ENCODE measurements at places on chromosomes 3 and 15.

GRCh38 chr3:52195823-52196331 lies 2.1 kb upstream of the ALAS1 start:
- DNase-seq, result no peak

GRCh38 chr15:85671156-85671555 lies 123.6 kb downstream of the KLHL25 start:
- DNase-seq, result no peak

- no peak for DNase-seq
Measured at GRCh38 chr3:18892756-18893155, 255.6 kb upstream of the KCNH8 start.

DNA sequence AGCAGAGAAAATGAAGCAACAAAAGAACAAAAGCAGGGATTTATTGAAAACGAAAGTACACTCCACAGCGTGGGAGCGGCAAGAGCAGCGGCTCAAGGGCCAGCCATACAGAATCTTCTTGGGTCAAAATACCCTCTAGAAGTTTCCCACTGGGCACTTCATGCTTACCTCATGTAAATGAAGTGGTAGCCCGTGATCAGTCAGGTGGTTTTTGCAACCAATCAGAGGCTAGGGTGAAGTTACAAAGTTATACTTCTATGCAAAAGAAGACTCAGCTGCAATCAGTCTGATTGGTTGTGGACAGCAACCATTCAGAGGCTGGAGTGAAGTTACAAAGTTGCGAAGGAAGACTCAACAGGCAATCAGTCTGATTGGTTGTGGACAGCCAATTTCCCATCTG lies 37.8 kb upstream of the TRH start:
- DNase-seq, result no peak

GRCh38 chr3:10638466-10638865 lies 133.1 kb upstream of the ATP2B2 start:
- no peak for DNase-seq

DNA sequence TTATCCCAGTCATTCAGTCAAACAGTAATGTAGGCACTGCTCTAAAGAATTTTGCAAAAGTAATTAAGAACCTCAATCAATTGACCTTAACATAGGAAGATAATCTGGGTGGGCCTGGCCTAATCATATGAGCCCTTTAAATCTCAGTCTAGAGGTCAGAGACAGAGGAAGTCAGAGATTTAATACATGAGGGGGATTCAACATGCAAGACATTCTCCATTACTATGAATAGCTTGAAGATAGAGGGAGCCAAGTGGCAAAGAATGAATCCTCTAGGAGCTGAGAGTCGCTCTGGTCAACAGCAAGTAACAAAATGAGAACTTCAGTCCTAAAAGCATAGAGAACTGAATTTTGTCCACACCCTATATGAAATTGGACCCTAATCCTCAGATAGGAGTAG lies 39.0 kb upstream of the MBNL1 start:
- DNase-seq, result no peak

DNA sequence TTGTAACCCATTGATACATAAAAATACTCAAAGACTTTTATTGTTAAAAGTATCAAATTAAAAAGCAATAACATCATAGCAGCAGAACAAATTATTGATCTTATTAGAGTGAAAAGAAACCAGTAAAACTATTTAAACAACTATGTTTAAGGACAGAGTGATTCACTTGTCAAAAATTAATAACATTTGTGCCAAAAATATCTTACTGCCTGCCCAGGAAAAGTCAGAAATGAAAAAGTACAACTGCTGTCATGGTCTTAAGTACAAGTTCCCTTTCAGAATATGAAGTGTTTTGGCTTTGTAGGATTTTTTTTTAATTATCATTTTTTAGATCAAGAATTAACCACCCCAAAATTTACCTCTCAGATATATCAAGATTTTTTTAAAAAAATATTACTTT lies 3.4 kb downstream of the IFT57 start:
- no peak for DNase-seq

DNA sequence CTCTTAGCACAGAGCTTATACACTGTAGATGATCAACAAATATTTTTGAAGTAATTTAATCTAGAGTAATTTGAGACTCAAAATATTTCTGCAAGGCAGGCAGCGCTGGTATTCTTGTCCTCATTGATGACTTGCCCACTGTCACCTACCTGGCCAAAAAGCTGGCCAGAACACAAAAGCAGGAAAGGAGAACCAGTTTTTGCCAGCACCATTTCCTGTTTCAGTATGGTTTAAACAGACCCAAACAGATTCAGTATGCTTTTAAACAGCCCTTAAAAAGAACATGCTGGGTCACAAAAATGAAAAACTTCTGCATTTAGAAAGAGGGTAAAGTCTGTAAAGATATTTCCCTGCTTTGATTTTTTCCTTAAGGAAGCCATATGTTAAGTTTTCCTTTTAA lies 42.3 kb upstream of the ZNF280D start:
- DNase-seq, result no peak

DNA sequence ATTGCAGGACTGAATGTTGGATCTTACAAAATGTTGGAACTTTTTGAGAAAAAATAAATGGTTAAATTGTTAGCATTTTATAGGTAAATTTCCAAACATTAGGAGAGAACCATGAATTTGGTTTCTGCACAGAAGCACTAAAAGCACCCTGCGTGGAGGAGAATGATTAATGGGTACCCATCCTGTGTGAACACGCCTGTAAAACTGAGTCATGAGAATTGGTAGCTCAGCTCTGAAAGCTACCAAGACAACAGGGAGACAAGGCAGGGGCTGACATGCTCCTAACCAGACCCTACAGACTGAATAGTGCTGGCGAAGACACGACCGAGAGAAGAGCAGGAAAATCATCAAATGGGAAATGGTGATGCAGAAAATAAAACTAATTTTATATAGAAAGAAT lies 32.4 kb upstream of the MTMR10 start:
- no peak for DNase-seq

- no peak for DNase-seq
Measured at GRCh38 chr3:113791381-113791780, 44.5 kb downstream of the ATP6V1A start.

GRCh38 chr3:57164657-57165573 lies at the start of gene IL17RD:
Gene IL17RD, minus strand, starts transcription at chr3:57165353. Its CDS starts 67 bp downstream, at chr3:57165286.
- DNase-seq, result peak; percentile 39

DNA sequence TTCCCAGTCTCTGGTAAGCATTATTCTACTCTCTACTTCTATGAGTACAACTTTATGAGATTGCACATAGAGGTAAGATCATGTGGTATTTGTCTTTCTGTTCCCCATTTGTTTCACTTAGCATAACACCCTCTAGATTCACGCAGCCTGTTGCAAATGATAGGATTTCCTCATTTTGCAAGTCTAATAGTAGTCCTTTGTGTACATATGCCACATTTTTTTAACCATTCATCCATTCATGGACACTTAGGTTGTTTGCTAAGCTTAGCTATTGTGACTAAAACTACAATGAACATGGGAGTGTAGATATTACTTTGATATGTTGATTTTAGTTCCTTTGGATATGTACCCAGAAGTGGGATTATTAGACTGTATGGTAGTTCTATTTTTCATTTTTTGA lies 717.9 kb upstream of the ALCAM start:
- no peak for DNase-seq

DNA sequence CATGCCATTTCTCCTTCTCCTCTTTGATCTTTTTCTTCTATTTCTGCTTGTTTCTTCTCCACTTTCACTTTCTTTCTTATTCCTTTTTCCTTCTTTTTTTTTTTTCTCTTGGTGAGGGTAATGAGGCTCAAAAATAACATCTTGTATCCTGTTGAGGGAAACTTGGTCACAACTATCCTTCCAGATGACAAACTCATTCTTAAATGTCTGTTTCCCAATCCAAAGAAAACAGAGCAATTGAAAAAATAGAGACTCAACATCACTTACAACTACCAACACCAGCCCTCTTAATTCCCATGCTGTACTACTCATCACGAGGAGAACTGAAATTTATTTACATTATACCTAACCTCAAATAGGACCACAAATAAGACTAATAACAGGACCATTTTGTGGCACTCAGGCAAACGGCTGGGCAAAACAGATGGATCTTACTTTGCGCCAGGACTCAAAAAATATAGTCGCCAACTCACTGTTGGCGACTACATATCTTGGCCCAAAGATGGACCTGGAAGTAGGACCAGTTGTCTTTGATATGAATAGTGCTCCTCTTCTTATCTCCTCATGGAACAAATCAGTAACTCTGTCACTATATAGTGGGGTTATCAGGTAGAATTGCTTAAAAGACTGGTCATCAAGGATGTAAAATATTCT lies 343.9 kb downstream of the ZBTB20 start:
- DNase-seq, result no peak

- no peak for DNase-seq
Measured at GRCh38 chr3:165643425-165643824, 193.8 kb downstream of the BCHE start.

- DNase-seq, result no peak
Measured at GRCh38 chr3:122353215-122353614, 28.2 kb downstream of the CSTA start.

DNA sequence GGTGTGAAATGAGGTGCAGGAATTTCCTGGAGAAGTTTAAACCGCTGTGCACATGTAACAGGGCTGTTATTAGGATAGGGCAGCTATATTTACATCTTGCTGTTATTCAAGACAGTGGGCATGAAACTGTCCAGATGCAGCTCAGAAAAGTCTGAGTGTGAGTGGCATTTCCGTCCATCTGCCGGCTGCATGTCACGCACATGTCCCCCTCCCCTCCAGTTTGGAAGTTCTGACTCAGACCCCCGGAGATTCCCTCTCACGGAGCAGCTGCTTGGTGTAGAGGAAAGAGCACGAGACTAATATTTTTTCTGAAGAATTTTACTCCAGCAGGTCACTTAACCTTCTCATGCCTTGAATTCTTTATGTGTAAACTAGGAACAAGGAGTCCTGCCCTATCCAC lies 69.8 kb downstream of the FEM1B start:
- DNase-seq, result no peak

DNA sequence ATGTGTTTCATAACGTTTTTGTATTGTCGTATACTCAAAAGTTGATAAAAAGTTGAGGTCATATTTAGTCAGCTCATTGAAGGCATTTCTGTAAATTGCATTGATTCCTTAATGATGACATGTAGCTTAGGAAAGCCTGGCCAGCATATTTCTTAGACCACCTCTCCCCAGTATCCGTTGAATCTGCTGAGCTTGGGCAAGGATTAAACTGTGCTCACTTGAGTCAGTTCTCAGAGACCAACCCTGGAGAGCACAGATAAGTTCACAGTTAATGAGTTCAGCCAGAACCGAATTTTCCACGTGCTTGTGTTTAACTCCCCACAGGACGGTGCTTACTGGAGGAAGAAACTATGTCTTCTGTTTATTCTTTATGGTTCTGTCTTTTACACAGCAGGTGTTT lies 132.7 kb downstream of the SLC25A26 start:
- DNase-seq, result no peak

GRCh38 chr15:39539973-39540558 lies 40.8 kb upstream of the THBS1 start:
- no peak for DNase-seq

DNA sequence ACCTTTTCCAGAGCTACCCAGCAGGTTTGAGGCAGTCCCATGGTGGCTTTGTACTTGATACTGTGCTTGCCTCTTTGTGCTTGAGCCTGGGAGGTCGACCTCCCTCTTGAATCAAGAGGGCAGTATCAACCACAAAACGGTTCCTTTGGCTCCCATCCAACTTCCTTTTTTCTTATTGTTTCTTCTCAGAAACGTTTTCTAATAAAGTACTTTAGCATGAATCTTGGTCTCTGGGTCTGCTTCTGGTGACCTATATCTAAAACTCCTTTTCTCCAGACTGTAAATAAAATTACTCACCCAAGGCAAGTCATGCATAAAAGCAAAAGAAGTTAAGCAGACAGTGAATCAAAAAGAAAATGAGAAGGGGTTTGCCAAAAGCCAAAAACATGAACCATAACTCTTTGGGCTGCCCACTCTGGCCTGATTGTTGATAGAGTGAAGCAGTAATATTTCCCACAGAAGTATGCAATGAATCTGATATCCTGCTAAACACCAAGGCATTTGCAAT lies 112.2 kb upstream of the SLC4A7 start:
- DNase-seq, result no peak

DNA sequence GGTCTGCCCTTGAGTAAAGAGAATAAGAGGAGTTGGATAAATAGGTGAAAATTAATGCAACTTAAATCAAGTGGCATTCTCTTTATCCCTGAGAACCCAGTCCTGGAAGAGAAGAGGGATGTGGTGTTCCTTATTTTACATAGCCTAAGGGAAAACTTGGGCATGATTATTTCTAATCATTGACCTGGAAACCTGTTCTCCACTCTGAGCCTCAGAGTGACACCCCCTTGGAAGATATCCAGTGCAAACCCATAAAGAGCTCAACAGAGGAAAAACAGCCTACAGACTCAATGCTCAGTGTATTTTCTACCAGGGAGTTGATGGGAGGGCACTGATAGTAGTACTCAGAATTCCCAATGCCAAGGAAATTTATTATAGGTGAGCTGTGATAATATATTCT lies 22.0 kb downstream of the SLC15A2 start:
- no peak for DNase-seq

GRCh38 chr3:7927015-7927414 lies 574.6 kb upstream of the LMCD1 start:
- no peak for DNase-seq

- no peak for DNase-seq
Measured at GRCh38 chr15:69096626-69097025, 63.8 kb upstream of the GLCE start.

- no peak for DNase-seq
Measured at GRCh38 chr3:148829926-148830325, 2.3 kb downstream of the CPB1 start.

DNA sequence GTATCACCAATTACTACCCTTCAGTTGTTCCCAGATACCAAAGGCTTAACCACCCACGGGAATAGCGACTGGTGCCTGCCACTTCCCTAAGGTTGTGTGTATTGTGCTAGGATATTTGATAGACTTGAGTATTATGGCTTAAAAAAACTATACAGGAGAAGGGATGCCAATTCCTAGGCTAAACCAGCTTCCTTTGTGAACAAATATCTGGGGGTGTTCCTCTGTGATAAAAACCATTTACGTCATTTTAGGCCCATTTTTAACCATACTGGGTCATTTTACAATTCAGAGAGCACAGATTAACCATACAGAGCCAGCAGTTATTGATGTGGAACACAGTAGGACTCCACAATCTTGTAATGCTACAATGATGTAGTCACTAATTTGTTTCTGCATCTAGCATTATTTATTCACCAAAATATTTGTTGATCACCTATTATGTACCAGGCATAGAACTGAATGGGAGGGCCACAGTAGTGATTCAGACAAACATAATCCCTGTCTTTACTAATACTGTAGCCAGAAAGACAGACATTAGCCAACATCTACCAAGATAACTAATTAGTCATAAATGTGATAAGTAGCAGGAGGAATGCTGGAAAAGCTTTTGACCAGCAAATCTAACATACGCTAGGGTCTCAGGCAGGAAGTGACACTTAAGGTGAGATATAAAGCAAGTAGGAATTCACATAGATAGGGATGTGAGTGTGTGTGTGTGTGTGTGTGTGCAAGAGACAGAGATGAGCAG lies 184.8 kb downstream of the MECOM start:
- no peak for DNase-seq

GRCh38 chr15:23065836-23066235 lies 26.5 kb upstream of the TUBGCP5 start:
- no peak for DNase-seq

- no peak for DNase-seq
Measured at GRCh38 chr3:126451511-126451910, 24.2 kb downstream of the ZXDC start.
